NCI-H2107 (cell line): ENCODE measurements at places on chromosomes 5 and 9.

DNA sequence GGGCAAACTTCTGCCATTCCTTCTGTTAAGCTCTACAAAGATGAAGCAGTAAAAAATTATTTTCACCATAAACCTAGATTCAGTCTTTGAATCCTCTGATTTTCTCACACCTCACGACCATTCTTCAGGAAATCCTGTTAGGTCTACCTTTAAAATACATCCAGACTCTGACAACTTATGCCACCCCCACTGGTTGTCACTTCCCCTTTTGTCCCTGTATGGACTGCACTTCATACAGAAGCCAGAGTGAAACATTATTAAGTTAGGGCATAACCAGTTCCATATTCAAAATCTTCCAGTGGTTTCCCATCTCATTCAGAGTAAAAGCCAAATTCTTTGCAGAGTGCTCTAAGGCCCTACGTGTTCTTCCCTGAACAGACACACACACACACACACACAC is 499.8 kb downstream of the RASEF start:
- DNase-seq: no peak

DNA sequence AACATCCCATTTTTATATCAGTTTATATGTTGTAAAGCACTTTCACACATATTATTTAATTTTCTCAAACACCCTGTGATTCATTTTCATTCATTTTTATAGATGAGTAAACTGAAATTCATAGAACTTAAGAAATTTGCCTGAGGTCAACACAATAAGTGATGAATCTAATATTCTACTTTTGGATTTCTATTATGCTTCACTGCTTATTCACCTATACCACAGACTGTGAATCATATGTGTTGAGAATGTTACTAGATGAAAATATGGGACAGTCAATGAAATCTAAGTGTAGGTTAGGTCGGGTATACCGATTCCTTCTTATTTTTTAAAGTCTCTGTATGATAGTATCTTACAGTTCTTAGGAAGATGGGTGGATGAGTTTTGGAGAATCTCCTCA is 24.8 kb downstream of the CDC37L1 start:
- no peak for DNase-seq

- no peak for DNase-seq
Measured at GRCh38 chr9:112663681-112664080, 54.2 kb downstream of the INIP start.

- DNase-seq: no peak
Measured at GRCh38 chr5:79149433-79149832, 37.8 kb downstream of the BHMT start.

GRCh38 chr5:64003966-64004365 is 41.7 kb upstream of the HTR1A start:
- DNase-seq: no peak

- DNase-seq: no peak
Measured at GRCh38 chr5:135591277-135591676, 12.5 kb upstream of the CXCL14 start.

- DNase-seq: no peak
Measured at GRCh38 chr5:58122157-58122556, 337.7 kb downstream of the PLK2 start.

- peak; percentile 33 for DNase-seq
Measured at GRCh38 chr9:135085830-135086546, 1.5 kb upstream of the OLFM1 start.

DNA sequence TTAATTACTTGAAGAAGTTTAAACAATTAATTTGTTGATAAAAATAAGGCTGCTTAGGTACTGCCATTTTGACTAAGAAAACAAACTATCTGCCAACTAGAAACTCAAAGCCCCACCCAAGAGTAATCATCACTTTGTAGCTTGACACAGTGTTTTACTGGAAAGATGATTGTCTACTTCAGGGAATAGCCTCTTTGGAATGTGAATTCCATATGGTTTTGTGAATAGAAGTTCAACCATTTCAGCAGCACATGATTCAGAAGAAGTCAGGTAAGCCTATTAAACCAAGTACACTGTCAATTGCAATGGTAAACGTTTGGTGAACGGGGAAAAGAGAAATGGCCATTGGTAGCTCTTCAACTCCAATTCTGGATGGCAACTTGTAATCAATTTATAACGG is 55.2 kb downstream of the PLK2 start:
- no peak for DNase-seq

- DNase-seq: no peak
Measured at GRCh38 chr5:141010047-141010793, 41.0 kb upstream of the PCDHB1 start.

- no peak for DNase-seq
Measured at GRCh38 chr9:14618836-14619420, 74.3 kb downstream of the ZDHHC21 start.

- DNase-seq: no peak
Measured at GRCh38 chr5:37966291-37966690, 126.5 kb upstream of the GDNF start.

- no peak for DNase-seq
Measured at GRCh38 chr9:129597355-129598088, 23.4 kb downstream of the C9orf50 start.

DNA sequence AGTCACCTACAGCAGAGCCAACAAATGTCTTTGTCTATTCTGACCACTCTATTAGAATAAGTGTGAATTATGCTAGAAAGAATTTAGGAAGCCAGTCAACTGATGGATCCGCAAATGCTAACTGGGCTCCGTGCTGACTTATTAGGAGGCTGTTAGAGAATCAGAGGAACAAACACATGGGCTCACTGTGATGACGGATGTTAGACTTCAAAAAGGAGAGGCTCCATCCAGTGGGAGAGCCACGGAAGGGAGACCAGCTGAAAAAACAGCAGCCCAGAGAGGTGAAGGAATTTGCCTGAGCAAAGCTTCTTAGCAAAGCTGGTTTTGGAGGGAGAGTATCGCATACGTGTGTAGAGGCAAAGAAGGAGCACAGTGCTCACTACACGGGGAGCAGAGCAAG is 5.8 kb upstream of the TGFBI start:
- DNase-seq: no peak

DNA sequence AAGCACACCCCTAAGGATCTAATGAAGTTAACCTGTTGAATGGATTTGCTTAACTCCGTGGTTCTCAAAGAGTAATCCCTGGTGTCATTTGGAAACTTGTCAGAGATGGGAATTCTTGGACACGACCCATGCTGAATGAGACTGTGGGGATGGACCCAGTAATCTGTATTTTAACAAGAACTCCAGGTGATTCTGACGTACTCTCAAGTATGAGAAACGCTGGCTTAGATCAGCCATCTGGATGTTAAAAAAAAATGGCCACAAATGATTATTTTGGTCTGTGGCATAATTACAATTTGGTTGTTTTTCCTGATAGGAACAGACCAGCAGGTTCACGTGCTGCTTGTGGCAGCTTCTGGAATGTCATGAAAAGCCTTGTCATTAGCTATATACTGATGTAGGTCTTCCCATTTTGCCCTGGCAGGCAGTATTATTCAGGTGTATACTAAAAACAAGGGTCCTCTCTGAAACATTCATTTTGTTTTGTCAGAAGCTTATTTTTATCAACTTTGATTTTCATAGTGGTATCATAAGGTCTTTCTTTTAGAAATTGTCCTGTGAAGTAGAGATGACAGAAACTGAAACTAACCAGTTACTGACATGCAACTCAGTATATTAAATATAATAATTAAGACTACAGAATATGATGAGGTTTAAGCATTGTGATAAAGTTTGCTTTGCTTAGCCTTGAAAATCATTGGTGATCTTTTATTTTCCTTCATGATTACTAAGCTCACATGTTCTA is 15.4 kb downstream of the CPEB4 start:
- DNase-seq: no peak

DNA sequence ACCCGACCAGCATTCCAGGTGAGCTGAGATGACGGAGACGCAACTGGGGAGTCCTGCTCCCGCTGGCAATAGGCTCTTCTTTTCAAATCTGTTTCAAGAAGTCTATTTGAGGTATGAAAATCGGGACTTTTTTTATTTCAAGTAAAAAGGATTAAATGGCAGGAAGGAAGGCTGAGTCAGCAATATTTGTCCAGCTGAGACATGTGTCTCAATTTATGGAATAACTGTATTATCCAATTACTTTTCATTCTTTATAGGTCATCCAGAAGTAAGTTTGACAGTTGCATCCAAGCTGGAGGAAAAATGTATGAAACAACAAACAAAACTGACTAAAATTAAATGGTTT is 221.1 kb downstream of the NR2F1-AS1 start:
- no peak for DNase-seq

- no peak for DNase-seq
Measured at GRCh38 chr5:59598547-59598874, 295.0 kb downstream of the PDE4D start.

DNA sequence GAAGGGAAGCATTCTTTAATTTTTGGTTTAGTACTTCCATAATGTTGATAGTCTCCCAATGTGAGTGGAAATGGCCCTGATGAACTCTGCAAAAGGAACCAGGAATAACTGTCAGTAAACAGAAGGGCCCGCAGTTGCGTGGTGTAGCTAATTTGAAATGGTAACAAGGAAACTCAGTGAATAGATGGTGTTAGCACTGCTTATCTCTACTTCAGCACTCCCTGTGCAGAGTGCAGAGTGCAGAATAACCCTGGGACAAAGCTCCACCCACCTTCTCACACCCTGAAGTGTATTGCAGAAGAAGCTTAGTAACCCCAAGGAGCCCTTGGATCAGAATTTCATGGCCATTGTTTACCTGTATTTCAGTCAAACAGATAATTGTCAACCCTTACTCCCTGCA is 158.9 kb downstream of the PCSK5 start:
- DNase-seq: no peak

- DNase-seq: no peak
Measured at GRCh38 chr5:154118893-154119336, 71.6 kb upstream of the GALNT10 start.

- DNase-seq: no peak
Measured at GRCh38 chr5:74975582-74975981, 76.8 kb downstream of the GCNT4 start.

- DNase-seq: no peak
Measured at GRCh38 chr9:2725898-2726649, 8.8 kb downstream of the KCNV2 start.

GRCh38 chr9:113299800-113300292 is 3.3 kb downstream of the RNF183 start:
- DNase-seq: peak; percentile 39

- DNase-seq: no peak
Measured at GRCh38 chr5:142839711-142840346, 69.7 kb downstream of the ARHGAP26 start.

DNA sequence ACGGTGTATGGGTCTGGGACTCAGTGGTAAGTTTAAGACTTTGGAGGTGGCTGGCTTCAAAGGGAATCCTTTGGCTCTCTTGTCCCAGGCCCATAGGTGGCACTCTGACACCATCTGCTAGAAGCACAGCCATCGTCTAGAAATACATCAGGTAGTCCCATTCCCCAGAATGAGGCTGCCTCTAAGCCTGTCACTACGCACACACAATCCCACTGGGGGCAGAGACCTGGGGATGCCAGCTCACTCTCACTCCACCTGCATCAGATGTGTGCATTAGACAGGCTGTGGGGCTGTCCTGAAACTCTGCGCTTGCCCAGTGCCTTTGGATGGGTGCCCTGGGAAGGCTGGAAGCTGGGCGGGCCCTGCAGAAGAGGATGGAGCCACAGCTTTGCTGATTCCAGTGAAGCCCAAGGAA is 127.5 kb upstream of the PANK3 start:
- no peak for DNase-seq

GRCh38 chr5:67214036-67214435 is 17.4 kb upstream of the CD180 start:
- no peak for DNase-seq

GRCh38 chr9:22119522-22120158 is 110.5 kb upstream of the CDKN2B start:
- DNase-seq: no peak

DNA sequence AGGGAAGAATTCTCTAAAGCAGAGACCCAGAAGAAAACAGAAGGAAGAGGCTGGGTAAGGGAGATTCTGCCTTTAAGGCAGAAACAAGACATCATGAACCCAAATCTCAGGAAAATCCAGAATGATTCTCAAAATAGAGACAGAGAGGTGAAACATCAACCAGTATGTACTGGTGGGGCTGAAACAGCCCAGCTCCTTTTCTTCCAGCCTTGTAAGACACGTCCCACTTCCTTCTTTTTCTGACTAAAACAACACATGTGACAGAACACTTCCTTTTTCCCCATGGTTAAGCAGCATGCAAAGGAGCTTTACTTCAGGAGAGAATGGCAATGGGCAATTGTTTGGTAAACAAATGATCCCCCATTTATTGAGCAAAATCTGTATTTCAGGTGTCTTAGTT is 230.8 kb upstream of the NR4A3 start:
- DNase-seq: no peak

GRCh38 chr5:132209901-132210545 is 17.6 kb downstream of the P4HA2 start:
- DNase-seq: no peak

GRCh38 chr5:82105457-82105856 is 133.6 kb downstream of the ATG10 start:
- DNase-seq: no peak

GRCh38 chr5:96876292-96876850 is at the start of gene ERAP2:
TSS of gene ERAP2 (plus strand) at chr5:96876500. CDS start at chr5:96879686, 3,186 bp downstream.
- no peak for DNase-seq

DNA sequence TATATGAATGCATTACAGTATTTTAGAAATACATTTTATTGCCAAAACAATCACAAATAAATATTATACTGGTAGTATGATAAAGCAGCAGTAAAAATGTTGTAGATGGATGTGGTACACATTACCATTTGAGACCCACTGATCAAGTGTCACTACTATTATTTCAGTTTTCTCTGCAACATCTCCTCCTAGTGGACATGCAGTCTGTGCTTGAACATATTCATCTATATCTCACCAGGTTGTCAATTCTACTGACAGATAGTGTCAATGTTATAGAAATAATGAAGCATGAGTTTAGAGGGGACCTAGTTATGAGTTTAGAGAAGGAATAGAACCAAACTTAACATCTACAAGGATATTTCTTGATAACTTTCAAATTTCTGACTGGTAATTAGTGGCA is 39.2 kb upstream of the ELOVL7 start:
- no peak for DNase-seq

DNA sequence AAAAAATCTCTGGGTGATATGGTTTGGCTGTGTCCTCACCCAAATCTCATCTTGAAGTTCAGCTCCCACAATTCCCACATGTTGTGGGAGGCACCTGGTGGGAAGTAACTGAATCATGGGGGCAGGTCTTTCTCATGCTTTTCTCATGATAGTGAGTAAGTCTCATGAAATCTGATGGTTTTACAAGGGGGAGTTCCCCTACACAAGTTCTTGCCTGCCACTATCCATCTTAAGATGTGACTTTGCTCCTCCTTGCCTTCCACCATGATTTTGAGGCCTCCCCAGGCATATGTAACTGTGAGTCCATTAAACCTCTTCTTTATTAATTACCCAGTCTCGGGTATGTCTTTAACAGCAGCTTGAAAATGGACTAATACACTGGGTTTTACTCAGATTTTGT is 513.9 kb downstream of the TLE4 start:
- DNase-seq: no peak

DNA sequence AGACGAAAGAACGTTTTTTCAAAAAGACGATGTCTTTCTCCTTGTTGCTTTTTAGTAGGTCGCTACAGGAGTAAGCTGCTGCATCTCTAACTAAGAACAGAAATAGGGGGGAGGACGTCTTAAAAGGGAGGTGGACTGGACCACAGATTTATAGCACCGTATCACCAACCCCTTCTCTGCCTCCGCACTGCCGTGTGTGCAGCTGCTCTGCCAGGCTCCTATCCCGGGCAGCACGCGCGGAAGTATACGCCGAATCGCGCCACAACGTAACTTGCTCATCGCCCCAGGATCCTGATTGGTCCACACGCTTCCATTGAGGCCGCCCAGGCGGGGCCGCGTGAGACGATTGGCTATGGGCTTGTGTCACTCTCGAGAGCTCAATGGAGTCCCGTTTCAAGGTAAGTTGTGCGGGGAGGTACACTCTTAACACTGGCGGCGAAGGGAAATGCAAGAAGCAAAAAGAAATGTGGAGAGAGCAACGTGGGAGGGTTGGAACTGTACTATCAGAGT is at the start of gene ELAVL2:
Gene ELAVL2, minus strand, starts transcription at position 121 of the 510 bp plus-strand sequence. CDS start 64,006 bp downstream, outside the sequence.
- no peak for DNase-seq
